GM10248 (cell line): ENCODE measurements at places on chromosomes 16 and 17.
A peak's percentile ranks its signal among the peaks of the same experiment; 100 is the strongest.

GRCh38 chr16:77833921-77834634 lies 45.7 kb downstream of the VAT1L start:
- no peak for DNase-seq

DNA sequence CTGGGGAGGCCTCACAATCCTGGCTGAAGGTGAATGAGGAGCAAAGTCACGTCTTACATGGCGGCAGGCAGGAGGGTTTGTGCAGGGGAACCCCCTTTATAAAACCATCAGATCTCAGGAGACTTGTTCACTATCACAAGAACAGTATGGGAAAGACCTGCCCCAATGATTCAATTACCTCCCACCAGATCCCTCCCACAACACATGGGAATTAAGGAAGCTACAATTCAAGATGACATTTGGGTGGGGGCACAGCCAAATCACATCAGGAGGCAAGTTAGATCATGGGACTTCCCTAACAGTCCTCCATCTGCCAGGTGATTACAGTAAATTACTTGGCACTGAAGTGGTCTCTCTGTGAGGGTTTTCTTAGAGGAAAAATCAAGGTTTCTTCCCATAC lies 5.3 kb downstream of the TMEM114 start:
- DNase-seq, result no peak

GRCh38 chr17:15346066-15346595 lies 4.7 kb upstream of the TEKT3 start:
- DNase-seq, result no peak

DNA sequence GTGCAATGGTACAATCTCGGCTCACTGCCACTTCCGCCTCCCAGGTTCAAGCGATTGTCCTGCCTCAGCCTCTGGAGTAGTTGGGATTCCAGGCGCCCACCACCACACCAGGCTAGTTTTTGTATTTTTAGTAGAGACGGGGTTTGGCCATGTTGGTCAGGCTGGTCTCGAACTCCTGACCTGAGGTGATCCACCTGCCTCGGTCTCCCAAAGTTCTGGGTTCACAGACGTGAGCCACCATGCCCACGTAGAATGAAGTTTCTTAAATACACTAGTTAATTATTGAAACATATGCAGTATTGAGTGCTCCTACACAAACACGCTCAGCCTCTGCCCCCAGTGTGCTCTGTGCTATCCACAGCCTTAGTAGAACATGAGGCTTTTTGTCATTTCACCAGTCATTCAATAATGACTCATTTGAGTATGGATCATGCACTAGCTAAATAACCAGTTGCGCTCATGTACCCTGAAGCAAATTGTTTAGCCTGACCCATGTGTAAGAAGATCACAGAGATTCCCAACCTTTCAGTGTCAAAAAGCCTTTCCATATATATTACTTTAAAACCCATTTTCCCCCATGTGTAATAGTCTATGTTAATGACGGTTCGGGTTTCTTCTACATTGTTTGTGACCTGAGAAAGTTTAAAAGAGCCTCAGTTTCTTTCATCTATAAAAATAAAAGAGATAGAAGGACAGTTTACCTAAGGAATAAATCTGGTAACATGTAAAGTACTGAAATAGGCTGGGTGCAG lies 49.7 kb downstream of the TUBD1 start:
- peak; percentile 39 for DNase-seq

GRCh38 chr17:44352828-44353671 lies 7.9 kb downstream of the GRN start:
- no peak for DNase-seq

DNA sequence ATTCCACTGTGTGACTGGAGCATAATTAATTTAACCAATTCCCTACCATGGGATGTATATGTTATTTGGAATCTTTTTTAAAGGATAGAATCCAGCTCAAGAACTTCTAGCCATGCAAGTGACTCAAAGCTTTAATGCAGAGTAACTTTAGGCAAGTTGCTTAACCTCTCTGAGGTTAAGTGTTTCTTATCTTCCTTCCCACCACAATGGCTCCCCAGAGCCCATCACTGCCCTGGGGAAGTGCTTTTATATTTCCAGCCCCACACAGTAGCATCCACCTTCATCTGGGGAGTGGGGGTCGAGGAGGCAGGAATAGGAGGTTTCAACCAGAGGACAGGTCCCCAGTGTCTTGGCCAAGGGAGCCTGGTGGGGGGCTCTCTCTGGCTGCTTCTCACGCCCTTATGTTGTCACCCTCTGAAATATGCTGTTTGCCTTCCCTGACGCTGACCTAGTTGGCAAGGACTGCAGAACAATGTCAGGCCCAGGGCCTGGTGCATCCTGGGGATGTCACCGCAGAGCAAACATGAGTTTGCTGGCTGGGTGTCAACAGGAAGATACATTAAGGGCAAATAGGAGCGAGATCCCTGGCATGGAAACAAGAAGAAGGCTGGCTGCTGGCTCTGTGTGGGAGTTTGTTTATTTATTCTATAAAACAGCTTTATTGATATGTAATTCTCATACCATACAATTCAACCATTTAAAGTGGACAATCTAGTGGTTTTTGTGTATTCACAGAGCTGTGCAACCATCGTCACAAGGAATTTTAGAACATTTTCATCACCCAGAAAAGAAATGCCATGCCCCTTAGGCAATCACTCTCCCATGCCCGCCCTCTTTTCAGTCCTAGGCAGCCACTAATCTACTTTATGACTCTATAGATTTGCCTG lies 46.6 kb upstream of the WSB1 start:
- no peak for DNase-seq

- DNase-seq, result no peak
Measured at GRCh38 chr16:47073223-47074155, 70.3 kb downstream of the NETO2 start.

DNA sequence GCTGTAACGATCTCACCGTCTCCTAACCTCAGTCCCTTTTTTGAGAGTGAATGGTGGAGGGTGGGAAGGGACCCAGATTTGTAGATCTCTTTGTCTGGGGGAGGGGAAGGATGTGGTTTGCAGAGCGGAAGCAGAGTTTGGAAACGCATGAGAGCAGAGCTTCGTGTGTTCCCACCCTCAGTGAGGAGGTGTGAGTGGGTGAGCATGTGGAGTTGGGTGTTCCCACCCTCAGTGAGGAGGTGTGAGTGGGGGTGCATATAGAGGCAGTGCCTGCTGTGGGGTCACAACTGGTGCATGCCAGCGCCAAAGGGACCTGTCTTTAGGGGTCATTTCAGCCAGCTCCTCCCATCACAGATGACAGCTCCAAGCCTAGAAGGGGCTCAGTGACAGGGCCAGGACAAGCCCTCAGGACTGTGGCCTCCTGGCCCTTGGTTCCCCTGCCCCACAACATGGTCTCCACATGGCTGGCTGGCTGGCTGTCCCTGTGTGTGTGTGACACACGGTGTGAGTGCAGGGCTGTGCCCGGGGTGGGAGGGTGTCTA lies 1.8 kb upstream of the CISD3 start:
- DNase-seq, result no peak

DNA sequence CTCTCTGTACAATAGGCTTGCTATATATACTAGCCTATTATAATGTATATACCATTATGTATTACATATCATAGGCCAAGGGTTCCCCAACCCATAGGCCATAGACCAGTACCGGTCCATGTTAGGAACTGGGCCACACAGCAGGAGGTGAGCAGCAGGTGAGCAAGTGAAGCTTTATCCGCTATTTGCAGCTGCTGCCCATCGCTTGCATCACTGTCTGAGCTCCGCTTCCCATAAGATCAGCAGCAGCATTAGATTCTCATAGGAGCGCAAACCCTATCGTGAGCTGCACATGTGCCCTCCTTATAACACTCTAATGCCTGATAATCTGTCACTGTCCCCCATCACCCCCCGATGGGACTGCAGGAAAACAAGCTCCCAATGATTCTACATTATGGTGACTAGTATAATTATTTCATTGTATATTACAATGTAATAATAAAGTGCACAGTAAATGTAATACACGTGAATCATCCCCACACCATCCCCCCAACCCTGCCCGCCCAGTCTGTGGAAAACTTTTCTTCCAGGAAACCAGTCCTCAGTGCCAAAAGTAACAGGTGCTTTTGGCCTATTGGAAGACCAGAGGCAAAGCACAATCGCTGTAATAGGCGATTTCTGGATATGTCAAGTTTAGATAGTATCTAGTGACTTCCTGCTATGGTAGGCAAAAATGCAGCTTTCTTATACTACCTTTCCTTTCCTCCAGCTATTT lies 84.1 kb downstream of the MYH11 start:
- no peak for DNase-seq

DNA sequence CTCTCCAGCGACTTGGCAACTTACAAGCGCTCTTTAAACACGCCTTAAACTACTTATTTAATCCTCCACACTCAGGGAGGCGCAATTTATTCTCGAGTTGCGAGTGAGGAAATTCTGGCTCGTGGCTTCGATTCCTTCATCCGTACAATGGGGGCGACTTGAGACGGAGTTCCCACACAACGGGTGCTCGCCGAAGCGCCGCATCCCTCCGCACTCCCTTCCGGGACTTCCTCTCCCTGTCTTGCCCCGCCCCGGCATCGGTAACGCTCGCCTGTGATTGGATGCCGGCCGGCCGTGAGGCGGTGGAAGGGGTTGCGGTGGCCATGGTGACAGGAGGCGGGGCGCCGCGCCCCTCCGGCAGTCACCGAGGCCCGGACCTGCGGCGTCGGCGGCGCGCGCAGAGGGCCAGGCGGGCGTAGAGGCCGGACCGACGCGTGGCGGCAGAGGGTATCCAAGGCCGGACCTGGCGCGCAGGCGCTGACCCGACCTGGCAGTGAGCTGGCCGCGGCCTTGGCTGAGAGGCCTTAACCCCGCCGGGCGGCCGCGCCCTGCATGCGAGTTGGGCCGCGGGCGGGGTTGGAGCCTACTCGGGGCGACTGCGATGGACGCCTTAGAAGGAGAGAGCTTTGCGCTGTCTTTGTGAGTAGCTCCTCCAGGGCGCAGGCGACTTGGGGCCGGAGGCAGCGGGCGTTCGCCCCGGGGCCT lies at the start of gene ARL2BP:
TSS of gene ARL2BP (plus strand) at position 493 of the 705 bp plus-strand sequence. CDS start at position 602, 109 bp downstream.
- DNase-seq, result peak; percentile 100
